ENCODE measurements at places on chromosomes 12 and 14. TPM values are rescaled to one million over a fixed set of nuclear protein-coding genes. Genes with fewer than 3 reads are reported as not detected.

TPH2 gene
- not detected for polyA plus RNA-seq

IGFBP6 gene
- 0.30 TPM for polyA plus RNA-seq

ACAD10 gene
- polyA plus RNA-seq: 40.0 TPM

INSM2 gene
- polyA plus RNA-seq: not detected

CCDC196 gene
- polyA plus RNA-seq: not detected

GDF3 gene
- polyA plus RNA-seq: not detected
